ENCODE measurements at places on chromosomes 6 and 20.

DNA sequence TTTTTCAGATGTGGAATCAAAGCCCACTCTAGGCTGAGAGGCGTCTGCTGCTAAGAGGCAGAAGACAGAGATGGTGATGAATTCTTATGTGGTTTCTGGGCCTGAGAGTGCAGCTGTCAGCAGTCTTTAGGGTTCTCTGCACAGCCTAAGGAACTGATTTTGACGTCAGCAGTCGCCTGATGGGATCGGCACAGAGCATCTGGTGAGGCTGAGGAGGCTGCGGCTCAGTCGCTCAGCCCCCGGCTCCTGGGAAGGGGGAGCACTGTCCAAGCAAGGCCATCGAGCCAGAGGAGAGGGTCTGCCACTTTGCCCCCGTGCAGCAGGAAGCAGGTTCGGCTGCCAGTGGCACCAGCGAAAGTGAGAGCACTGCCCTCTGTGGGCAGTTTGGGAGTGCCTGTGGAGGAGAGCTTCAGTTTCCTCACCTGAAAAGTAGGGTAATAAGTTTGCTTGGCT lies 92.5 kb downstream of the TCP11 start:
- peaks cover 1% of the 10 kb centered on the region for H3K36me3 ChIP-seq
- H3K27ac ChIP-seq: peak overlapping the region; percentile 97
- H3K4me3 ChIP-seq: peak overlapping the region; percentile 33
- no peaks in the 10 kb centered on the region for H3K27me3 ChIP-seq

GRCh38 chr6:151992091-151992490 lies 184.6 kb downstream of the ESR1 start:
- no peaks in the 10 kb centered on the region for H3K27me3 ChIP-seq
- H3K4me1 ChIP-seq: no peaks in the 10 kb centered on the region
- H3K36me3 ChIP-seq: no peaks in the 10 kb centered on the region
- no peak for DNase-seq
- H3K4me3 ChIP-seq: no peak overlapping the region

DNA sequence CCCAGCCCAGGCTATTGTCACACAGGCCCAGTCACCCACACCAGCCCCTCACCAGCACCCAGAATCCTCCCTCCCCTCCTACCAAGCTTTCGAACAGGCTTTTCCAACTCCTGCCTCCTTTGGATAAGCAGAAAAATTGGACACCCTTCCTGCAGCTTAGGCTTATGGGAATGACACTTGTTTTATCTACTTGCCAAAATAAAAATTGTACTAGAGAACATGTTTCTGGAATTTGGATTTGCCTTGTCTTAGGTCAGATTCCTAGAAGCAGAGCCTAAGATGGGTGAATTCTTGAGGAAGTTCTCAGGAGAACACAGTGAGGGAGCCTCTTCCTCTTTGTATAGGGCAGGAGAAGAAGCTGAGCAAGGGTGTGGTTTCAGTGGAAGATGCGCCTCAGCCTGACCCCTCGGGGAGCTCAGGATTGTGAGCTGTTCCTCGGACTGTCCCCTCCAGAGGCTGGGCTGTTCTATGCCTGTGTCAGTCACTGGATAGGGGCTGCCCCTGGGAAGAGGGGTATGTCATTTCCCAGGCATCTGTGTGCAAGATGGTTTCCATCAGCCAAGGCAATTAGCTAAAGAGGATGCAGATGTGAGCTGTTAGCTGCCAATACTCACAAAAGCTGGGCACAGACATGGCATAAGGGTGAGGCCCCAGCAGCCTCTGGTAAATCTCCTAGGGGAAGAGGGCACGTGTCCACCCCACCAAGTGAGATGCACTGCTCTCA lies 33.9 kb downstream of the ITPR3 start:
- H3K4me1 ChIP-seq: no peaks in the 10 kb centered on the region
- DNase-seq: no peak
- no peaks in the 10 kb centered on the region for H3K27me3 ChIP-seq
- H3K27ac ChIP-seq: no peak overlapping the region
- no peak overlapping the region for H3K4me3 ChIP-seq

GRCh38 chr6:166005944-166006899 lies 161.4 kb downstream of the TBXT start:
- H3K4me1 ChIP-seq: no peaks in the 10 kb centered on the region
- H3K36me3 ChIP-seq: no peaks in the 10 kb centered on the region
- peak overlapping the region; percentile 60 for H3K4me3 ChIP-seq
- no peak overlapping the region for H3K27ac ChIP-seq
- peak; percentile 67 for DNase-seq

- peaks cover 6% of the 10 kb centered on the region for H3K4me1 ChIP-seq
- no peak for DNase-seq
- no peaks in the 10 kb centered on the region for H3K36me3 ChIP-seq
These were observed 5.1 kb downstream of the TMEM63B start for GRCh38 chr6:44132476-44132875.

DNA sequence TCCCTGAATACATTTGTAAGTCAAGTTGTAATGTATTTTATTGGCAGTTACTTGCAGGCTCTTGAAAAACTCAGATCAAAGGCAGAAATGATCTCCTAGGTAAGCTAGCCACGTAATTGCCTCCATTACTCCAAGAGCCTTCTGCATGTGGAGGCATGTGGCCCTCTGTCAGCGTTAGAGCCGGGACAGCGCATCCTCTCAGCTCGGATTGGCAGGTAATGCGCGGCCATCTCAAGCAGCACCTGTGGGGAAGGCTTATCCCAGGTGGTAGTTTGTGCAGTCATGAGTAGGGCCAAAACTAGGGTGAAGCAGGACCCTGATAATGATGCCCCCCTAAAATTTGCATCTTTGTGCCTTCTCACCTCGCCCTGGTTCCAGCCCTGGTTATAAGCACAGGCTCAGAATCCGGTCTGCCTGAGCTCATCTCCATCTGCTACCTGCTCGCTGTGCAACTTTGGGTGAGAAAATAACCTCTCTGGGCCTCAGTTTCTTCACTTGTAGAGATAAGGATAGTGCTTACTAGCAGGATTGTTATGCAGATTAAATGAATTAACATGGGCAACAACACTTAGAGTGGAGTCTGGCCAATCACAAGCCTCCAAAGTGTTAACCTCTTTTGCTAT lies 157.5 kb upstream of the PMEPA1 start:
- no peaks in the 10 kb centered on the region for H3K27me3 ChIP-seq
- H3K4me3 ChIP-seq: no peak overlapping the region
- H3K4me1 ChIP-seq: peaks cover 14% of the 10 kb centered on the region
- no peak overlapping the region for H3K27ac ChIP-seq

- no peak overlapping the region for H3K4me3 ChIP-seq
- no peak overlapping the region for H3K27ac ChIP-seq
- H3K27me3 ChIP-seq: no peaks in the 10 kb centered on the region
- no peaks in the 10 kb centered on the region for H3K36me3 ChIP-seq
- DNase-seq: no peak
These were observed 116.6 kb upstream of the INSM1 start for GRCh38 chr20:20251317-20251716.

GRCh38 chr20:9172851-9173250 lies 104.0 kb downstream of the PLCB4 start:
- DNase-seq: no peak
- no peak overlapping the region for H3K27ac ChIP-seq
- H3K36me3 ChIP-seq: no peaks in the 10 kb centered on the region
- H3K27me3 ChIP-seq: no peaks in the 10 kb centered on the region
- H3K4me1 ChIP-seq: no peaks in the 10 kb centered on the region

DNA sequence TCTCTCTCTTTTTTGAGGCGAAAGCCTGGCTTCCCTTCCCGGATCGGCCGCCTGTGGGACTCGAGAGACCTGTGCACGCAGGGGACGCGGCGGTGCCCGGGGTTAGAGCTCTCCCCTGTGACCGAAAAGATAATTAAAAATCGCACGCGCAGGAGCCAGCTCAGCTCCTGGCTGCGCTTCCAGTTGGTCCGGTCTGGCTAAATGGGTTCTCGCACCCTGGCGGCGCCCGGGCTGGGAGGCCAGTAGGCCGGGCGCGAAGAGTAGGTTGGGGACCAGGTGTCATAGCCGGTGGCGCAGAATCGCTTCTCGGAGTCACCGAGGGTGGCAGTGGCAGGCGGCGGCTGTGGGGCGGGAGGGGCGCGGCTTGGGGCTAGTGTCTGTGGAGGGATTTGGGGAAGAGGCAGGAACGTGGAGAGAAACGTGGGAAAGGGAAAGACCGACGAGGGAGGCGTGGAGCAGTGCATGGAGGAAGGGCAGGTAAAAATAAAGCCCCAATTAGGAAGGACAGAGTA lies 41.9 kb upstream of the SUPT3H start:
- H3K27me3 ChIP-seq: no peaks in the 10 kb centered on the region
- H3K36me3 ChIP-seq: peaks cover 20% of the 10 kb centered on the region
- H3K4me3 ChIP-seq: peak overlapping the region; percentile 97
- peak overlapping the region; percentile 98 for H3K27ac ChIP-seq
- peaks cover 5% of the 10 kb centered on the region for H3K4me1 ChIP-seq

DNA sequence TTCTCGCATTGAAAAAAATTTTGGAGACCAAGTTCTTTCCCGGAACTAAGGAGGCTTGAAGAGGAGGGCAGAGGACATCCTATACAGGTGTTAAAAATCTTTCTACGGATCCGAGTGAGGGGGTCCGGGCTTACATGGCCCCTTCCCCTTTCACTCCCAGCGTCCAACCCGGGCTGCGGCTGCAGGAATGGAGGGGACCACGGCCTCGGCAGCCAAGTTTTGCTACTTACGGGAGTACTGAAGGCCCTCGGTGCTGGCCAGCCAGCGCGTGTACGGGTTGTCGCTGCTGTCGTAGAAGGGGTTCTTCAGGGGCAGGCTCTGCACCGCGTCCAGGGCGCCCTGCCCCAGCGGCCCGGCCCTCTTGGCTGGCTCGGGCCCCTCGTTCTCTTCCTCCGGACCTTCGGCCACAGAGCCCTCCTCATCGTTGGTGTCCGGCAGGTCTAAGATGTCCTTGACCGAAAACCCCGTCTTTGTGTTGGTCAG lies 642 bp downstream of the NKX2-2 start:
- no peak for DNase-seq
- H3K27ac ChIP-seq: no peak overlapping the region
- no peaks in the 10 kb centered on the region for H3K4me1 ChIP-seq
- no peaks in the 10 kb centered on the region for H3K36me3 ChIP-seq
- no peak overlapping the region for H3K4me3 ChIP-seq

GRCh38 chr20:46557231-46557956 lies 6.9 kb upstream of the OCSTAMP start:
- 0 out of 2 replicates have a peak, but pooled peaks cover 3% of the 10 kb centered on the region for H3K27me3 ChIP-seq
- peaks cover 11% of the 10 kb centered on the region for H3K4me1 ChIP-seq
- H3K4me3 ChIP-seq: no peak overlapping the region
- DNase-seq: no peak
- H3K36me3 ChIP-seq: no peaks in the 10 kb centered on the region

GRCh38 chr6:44381739-44382138 lies 5.8 kb upstream of the CDC5L start:
- no peak for DNase-seq
- no peak overlapping the region for H3K27ac ChIP-seq
- H3K4me1 ChIP-seq: no peaks in the 10 kb centered on the region
- no peaks in the 10 kb centered on the region for H3K27me3 ChIP-seq

DNA sequence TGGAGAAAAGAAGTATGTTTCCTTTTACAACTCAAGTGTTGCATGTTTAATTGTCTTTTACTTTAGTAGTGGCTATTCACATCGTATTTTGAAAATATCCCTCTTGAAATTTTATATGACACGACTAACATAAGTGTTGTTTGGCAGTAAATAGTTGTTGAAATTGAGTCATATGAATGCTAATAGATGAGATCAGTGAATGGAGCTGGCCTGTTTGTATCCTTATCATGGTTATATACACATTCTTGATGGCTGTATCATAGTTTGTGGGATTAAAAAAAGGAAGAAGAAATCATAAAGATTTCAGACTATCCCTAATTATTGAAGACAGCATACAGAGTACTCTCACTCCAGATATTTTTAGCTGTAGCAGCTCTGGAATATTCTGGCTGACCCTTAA lies 8.2 kb upstream of the RAE1 start:
- no peak overlapping the region for H3K4me3 ChIP-seq
- H3K4me1 ChIP-seq: peaks cover 25% of the 10 kb centered on the region
- H3K27me3 ChIP-seq: no peaks in the 10 kb centered on the region
- no peak for DNase-seq
- H3K27ac ChIP-seq: no peak overlapping the region
- no peaks in the 10 kb centered on the region for H3K36me3 ChIP-seq

DNA sequence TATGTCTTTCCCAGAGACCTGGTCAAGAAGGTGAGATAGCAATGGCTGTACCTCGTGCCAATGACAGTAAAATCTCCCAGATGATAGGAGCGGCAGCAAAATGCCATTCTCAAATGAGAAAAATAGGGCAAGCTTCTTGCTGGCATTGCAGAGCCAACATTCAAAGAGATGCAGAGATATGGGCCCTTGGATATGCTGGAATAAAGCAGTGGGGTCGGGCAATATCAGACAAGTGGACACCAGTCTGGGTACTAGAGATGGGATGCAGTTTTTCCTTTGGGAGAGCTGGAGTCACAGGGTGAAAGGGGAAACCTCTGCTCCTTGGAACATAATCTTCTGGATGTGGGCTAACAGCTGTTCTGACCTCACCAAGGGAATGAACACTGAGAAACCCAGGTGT lies 29.0 kb downstream of the GSTA4 start:
- no peak overlapping the region for H3K27ac ChIP-seq
- no peak overlapping the region for H3K4me3 ChIP-seq

- no peak overlapping the region for H3K27ac ChIP-seq
- no peaks in the 10 kb centered on the region for H3K4me1 ChIP-seq
- no peak overlapping the region for H3K4me3 ChIP-seq
- DNase-seq: no peak
- no peaks in the 10 kb centered on the region for H3K36me3 ChIP-seq
These were observed 3.1 kb upstream of the WFDC5 start for GRCh38 chr20:45118028-45118427.

DNA sequence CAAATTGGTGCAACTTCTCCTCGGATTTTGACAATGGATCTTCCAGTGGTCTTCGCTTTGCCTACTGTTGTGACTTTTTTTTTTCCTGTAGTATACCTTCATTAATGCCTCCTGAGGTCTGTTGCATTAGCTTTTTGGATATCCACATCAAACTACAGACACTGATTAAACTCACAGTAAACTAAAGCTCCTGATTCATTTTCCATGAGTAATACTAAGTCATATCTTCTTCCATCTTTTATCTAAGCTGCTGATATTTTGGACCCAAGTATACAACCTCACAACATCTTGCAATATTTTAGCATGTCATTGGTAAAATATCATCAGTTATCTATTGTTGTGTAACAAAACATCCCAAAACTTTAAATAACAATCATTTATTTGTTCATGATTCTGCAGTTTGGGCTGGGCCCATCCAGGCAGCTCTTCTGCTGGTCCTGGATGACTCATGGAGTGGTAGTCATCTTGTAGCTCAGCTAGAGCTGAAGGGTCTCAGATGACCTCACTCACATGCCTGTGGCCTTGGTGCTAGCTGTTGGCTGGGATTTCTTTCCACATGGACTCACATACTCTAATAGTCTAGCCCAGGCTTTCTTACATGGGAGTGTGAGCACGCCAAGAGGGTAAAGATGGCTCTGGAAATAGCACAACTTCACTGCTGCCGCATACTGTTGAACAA lies 78.3 kb upstream of the SRSF6 start:
- H3K4me3 ChIP-seq: no peak overlapping the region
- no peaks in the 10 kb centered on the region for H3K27me3 ChIP-seq
- H3K4me1 ChIP-seq: no peaks in the 10 kb centered on the region
- no peaks in the 10 kb centered on the region for H3K36me3 ChIP-seq
